ENCODE measurements at places on chromosomes 1 and 21. TPM values are rescaled to one million over a fixed set of nuclear protein-coding genes. Genes with fewer than 3 reads are reported as not detected.

DNA sequence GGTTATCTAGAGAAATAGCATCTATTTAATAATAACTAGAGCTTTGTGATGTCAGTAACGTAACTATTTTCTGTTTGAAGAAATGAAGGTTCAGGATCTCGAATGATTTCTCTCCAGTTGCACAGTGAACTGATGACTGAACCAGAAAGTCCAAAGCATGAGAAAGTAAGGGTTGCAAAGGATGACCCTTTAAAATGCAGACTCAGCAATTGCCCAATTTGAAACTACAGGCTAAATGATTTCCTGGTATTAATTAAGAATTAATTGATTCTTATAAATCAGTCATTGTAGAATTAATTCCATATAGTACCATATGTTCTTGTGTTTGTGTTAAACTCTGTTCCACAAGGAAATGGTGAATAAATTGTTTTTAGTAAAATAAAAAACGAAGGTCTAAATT is 318.6 kb downstream of the NFIA start:
- DNase-seq: no peak

The MROH9 gene
- total RNA-seq: not detected

GRCh38 chr1:62891956-62892562 is 108.1 kb downstream of the ATG4C start:
- no peak for DNase-seq

DNA sequence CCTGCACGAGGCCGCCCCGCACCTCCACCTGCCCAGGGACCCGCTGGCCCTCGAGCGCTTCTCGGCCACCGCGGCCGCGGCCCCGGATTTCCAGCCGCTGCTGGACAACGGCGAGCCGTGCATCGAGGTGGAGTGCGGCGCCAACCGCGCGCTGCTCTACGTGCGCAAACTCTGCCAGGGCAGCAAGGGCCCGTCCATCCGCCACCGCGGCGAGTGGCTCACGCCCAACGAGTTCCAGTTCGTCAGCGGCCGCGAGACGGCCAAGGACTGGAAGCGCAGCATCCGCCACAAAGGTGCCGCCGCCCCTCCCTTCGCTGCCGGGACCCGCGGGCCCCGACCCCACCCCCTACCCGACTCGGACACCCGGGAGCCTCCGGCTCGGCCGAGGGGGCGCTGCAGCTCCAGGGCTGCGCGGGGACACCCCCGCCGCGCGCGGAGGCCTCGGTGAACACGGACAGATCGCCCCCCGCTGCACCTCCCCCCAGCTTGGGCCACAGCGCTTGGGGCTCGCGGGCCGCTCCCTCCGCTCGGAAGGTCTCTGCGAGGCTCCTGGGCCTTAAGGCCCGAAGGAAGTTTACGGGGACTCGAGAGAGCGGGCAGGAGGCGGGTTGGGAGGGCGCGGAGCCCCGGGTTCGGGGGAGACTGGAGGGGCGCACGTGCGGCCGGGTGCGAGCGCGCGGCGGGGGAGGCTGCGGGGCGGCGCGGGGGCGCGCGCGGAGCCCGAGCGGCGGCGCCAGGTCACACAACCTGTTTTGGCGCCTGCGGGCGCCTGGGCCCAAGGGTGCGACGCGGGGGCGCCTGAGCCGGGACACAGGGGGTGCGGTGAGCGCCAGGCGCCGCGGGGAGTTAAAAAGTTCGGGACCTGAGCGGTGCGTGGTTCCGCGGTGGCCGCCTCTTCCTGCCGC is 1.2 kb downstream of the SAMD11 start:
- no peak for DNase-seq

GRCh38 chr1:85608851-85609250 is 28.3 kb downstream of the CCN1 start:
- no peak for DNase-seq

DNA sequence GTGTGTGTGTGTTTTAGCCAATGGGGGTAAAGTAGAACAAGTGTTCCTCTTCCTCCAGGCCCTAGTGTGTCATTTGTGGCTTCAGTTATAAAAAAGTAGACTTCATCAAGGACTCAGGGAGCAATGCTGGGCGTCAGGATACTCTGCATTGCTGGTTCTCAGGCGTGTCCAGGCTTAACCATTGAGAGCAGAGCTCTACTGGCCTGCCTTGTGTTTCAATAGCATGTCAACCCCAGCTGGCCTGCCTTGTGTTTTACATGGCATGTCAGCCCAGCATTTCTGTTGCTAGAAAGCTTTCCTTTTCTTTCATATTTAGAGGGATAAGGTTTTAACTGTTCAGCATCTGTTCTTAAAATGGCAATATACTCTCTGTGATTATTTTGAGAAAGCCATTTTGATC is 117.6 kb upstream of the TMPRSS15 start:
- DNase-seq: no peak
